ENCODE measurements at places on chromosomes 16 and 17. TPM values are rescaled to one million over a fixed set of nuclear protein-coding genes. Genes with fewer than 3 reads are reported as not detected.

DNA sequence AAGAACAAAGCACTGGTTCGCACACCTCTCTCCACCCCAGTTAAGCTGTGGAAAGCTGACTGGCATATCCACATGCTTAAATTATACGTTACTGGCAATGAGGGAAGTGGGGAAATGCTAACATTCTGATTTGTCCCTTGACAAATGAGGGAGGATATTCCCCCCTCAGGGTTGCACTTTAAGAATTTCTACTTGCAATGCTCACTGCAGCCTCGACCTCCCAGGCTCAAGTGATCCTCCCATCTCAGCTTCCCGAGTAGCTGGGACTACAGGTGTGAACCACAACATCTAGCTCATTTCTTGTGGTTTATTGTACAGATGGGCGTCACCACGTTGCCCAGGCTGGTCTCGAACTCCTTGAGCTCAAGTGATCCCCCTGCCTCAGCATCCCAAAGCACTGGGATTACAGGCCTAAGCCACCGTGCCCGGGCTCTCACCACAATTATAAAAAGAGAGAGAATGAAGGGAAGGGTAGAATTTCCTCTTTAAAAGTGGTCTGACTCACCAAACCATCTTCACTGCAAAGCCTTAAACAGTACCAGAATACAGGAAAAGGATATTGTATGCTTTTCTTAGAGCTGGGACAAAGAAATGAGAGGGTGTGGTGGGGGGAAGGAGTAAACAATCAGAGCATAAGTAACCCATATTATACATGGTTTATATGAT lies 38.9 kb downstream of the KANSL1 start:
- no peak for DNase-seq

GRCh38 chr16:76278086-76278485 lies 885 bp downstream of the CNTNAP4 start:
- DNase-seq: no peak

DNA sequence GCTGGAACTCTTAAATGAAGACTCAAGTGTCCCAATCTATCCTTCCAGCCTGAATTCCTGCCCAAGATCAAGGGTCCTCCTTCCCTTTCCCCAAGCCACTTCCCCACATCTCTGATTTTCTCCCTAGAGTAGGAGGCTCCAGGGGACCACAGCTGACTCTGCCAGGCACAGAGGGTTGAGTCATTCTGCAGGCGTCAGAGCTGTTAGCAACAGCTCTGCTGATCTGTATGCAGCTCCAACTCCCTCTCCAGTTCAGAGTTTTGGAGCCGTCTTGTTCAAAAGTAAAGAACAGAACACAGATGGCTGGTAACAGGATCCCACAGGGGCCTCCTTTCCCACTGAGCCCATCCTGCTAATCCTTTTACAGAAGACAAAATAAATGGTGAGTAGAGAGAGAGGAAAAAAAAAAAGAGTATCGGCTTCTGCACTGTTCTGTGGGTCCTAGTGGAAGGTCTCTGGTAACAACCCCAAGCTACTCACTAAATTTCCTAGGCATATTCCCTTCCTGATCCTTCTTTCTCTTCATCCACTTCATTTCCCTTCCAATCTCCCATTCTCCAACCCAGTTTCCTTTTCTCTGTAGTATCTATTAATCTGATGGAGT lies 13.4 kb upstream of the TAOK1 start:
- DNase-seq: no peak

DNA sequence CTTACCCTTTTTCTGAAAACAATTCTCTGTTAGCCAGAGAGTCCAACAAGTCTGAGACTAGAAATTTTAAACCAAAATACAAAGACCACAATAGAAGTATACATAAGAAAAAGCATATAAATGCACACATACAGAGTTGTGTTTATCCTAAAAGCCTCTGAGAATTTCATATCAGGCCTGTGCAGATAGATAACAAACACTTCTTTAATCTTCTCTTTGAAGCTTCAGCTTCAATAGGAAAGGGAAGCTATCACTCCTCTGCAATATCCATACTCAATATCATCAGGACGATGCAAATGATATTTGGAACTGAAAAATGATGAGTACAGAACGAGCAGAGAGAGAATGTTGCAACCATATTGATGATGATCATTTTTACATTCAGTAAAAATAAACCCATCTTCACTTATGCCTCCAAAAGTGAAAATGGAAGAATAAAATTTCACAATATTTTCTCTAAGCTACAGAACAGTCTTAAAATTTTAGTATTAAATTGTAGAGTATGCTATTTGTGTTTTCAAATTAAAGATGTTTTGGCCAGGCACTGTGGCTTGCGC lies 61.6 kb downstream of the SKAP1 start:
- no peak for DNase-seq

DNA sequence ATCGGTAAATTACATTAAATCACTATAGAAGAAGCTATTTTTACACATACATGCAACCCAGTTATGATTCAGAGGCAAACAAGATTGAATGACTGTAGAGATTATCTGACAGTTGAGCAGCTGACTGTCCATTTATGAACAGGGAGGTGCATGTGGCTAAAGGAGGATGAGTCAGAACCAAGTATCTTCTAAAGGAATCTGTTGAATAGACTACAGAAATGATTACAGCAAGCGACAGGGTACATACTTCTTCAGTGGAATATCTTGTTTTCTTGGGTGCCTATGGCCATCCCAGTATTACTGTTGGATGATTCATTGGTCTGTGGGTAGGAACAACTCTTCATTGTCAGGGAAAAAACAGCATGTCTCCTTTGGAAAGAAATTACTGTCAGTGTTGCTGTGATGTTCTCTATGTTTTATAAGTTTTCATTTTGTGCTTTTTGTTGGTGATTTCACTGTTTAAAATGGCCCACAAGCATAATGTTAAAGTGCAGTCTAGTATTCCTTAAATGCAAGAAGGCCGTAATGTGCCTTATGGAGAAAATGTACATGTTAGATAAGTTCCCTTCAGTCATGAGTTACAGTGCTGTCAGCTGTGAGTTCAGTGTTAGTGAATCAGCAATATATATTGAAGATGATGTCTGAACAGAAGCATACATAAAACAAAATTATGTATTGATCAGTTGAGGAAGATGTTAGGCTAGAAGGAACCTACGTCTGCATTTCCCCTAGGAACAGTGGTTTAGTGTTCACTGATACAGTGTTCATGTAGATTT lies 27.0 kb downstream of the CBFB start:
- DNase-seq: no peak

CSH2 gene
- not detected for total RNA-seq

GRCh38 chr16:72923757-72924156 lies 124.2 kb downstream of the ZFHX3 start:
- DNase-seq: no peak

GRCh38 chr16:9297437-9298113 lies 206.1 kb downstream of the HAPSTR1 start:
- DNase-seq: peak; percentile 45

GRCh38 chr17:56319531-56319930 lies 166.3 kb downstream of the ANKFN1 start:
- DNase-seq: no peak

DNA sequence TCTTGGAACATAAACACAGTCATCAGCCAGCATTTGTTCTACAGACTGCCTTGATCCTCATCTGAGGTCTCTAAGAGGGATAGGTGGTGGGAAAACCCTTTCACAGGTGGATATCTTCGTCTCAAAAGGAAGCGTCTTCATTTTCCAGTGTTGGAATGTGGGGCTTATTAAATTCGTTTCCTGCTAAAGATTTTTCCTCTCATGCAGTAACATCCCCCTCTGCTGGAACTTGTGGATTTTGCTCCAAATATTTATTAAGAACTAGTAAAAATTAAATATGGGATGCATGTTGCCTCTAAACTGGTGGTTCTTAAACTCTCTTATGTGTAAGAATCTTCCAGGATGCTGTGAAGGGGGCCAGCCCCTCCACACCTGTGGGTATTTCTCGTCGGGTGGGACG lies 20.1 kb upstream of the MLYCD start:
- peak; percentile 22 for DNase-seq

COQ7 gene
- total RNA-seq: 25.6 TPM

GRCh38 chr17:75693500-75694481 lies 26.7 kb downstream of the SAP30BP start:
- DNase-seq: no peak

MFAP4 gene
- 0.26 TPM for total RNA-seq

- DNase-seq: no peak
Observed at GRCh38 chr17:77375108-77375916, 234.5 kb downstream of the SEC14L1 start.

- DNase-seq: no peak
Observed at GRCh38 chr17:51941272-51941671, 217.2 kb downstream of the CA10 start.

GRCh38 chr17:80359422-80360110 lies 55.4 kb upstream of the ENDOV start:
- no peak for DNase-seq

KIF1C gene
- 61.7 TPM for total RNA-seq

GRCh38 chr17:18141210-18141803 lies 32.8 kb downstream of the MYO15A start:
- DNase-seq: peak; percentile 52

DNA sequence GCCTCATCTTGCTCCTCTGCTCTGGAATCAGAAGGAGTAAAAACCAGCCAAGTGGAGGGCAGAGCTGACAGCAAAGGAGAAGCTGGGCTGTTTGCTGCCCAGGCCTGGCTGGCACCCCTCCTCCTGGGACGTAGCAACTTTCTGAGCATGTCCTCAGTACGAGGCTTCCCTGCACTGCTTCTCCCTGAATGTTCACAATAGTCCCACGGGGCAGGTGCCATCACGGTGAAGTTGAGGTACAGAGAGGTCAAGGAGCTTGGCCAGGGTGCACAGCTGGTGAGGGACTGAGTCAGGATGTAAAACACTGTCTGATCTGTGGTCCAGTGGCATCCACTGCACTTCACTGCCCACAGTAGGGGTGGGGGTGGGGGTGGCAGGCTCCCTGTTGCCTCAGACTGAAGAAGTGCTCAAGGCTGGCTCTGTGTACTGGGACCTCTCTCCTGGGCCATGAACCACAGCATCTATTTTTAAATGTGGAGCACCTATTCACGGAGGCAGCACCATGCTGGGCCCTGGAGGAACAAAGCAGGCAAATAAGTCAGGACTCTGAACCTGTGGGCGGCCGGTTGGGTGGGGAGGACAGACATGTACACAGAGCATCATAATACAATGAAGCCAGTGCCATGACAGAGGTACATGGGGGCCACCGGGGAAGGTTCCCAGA lies 369.5 kb downstream of the SEC14L1 start:
- DNase-seq: no peak

GRCh38 chr17:27396941-27397340 lies 59.3 kb upstream of the KSR1 start:
- DNase-seq: no peak

- no peak for DNase-seq
Observed at GRCh38 chr17:42289611-42290181, 1.4 kb downstream of the STAT5A start.

ST6GALNAC2 gene
- total RNA-seq: 4.5 TPM

DNA sequence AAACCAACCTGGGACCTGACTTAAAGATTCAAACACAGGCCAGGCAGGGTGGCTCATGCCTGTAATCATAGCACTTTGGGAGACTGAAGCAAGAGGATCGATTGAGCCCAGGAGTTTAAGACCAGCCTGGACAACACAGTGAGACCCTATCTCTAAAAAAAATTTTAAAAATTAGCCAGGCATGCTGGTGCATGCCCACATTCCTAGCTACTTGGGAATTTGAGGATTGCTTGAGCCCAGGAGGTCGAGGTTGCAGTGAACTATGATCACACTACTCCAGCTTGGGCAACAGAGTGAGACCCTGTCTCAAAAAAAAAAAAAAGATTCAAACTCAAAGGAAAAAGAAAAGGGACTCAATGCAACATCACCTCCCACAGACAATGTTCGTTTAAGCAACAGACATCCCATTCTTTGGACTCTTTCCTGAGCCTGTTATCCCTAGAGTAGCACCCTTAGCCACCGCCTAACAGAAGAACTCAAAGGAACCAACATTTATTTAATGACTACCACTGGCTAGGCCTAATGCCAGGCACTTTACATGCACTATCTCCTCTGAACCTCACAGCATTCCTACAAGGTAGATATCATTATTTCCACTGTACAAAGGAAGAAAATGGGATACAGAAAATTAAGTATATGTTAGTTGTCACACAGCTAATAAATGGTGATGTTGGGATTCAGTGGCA lies 12.7 kb downstream of the MYO18A start:
- no peak for DNase-seq

- no peak for DNase-seq
Observed at GRCh38 chr16:53933407-53933806, 229.5 kb downstream of the FTO start.

Measured in neural crest cell (in vitro differentiated cells).